Astrocyte of the spinal cord (primary cell): ENCODE measurements at places on chromosomes 5 and 9.
A peak's percentile ranks its signal among the peaks of the same experiment; 100 is the strongest.

GRCh38 chr5:177133096-177133852 is at the start of gene NSD1:
Gene NSD1 (plus strand): TSS chr5:177133773. CDS start chr5:177135104, 1,331 bp downstream.
- peak; percentile 81 for DNase-seq

GRCh38 chr9:98158071-98158831 is 34.2 kb downstream of the CORO2A start:
- no peak for DNase-seq

GRCh38 chr9:79902825-79903600 is 331.2 kb downstream of the TLE4 start:
- peak; percentile 37 for DNase-seq

GRCh38 chr9:124110307-124110915 is 98.8 kb downstream of the LHX2 start:
- peak; percentile 70 for DNase-seq

DNA sequence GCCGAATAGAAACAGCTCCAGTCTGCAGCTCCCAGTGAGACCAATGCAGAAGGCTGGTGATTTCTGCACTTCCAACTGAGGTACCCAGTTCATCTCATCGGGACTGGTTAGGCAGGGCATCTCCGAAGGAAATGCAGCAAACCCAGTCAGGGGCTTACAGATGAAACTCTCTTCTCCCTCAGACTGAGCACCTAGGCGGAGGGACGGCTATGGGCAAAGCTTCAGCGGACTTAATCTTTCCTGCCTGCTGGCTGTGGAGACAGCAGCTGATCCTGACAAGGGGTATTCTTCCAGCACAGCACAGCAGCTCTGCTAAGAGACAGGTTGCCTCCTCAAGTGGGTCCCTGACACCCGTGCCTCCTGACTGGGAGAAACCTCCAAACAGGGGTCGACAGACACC is 330.9 kb downstream of the DNAH5 start:
- no peak for DNase-seq

DNA sequence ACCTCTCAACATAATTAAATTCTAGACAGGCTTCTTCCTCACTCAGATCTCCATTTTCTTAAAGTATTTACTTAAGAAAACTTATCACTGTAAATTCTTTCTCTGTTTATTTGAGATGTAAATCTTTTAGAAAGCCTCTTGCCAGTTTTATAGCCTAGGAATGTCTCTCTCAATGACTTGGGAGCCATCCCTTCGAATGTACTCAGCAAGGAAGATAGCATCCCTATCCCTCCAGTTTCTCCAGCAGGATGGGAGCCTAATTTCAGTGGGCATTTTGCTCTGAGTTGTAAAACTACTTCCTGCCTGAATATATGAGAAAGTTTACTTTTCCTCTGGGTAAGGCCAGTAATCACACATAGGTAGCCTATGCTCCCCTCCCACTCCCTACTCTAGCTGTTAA is 558.5 kb upstream of the ARRDC3 start:
- DNase-seq = no peak

- DNase-seq = no peak
Measured at GRCh38 chr5:62386824-62387223, 16.9 kb downstream of the DIMT1 start.

DNA sequence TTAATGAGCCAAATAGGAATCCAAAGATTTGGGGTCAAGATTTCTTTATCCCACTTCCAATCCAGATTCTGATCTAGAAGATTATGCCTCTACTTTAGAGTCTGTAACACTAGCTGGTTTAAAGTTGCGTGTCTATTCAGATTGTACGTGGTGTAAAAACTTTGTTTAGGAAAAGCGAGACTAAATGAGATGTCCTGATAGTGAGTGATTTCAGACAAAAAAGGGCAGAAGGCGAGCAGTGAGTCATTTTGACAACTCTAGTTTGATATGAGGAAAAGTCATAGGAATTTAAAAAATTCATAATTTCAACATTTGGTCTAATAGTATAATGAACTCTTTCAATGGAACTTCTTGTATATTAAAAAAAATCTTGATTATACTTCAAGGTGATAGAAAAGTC is 119.6 kb upstream of the KLF9 start:
- no peak for DNase-seq

- DNase-seq = no peak
Measured at GRCh38 chr9:115161446-115161845, 43.5 kb upstream of the TNC start.
